ENCODE measurements at places on chromosomes 11 and 22. TPM values are rescaled to one million over a fixed set of nuclear protein-coding genes. Genes with fewer than 3 reads are reported as not detected.
A peak's percentile ranks its signal among the peaks of the same experiment; 100 is the strongest.

DNA sequence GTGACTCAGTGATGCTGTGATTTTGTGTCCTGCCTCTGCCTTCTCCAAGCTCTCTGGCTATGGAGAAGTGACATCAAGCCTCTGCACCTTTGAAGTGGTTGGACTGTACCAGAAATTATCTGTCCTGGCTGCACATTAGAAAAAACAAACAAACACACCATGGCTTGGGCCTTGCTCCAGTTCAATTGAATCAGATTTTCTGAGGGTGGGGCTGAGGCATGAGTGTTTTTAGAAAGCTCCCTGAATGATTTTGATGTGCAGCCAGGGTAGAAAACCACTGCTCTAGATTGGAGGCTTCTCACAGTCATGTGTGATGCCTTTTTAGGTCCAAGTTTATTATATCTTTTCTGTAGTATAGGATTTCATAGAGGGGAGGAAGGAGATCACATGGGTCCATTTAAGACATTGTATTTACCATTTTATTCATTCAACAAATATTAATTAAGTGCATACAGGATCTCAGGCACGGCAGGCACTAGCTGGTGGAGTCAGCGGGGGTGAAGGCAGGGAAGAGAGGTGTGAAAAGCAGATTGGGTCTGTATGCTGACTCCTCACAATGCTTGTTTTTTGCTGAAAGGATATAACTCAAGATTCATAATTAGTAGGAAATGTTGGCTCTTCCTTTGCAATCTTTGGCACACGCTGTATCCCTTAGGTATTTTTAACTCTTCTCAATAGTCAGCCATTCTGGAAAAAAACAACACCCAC lies 7.1 kb upstream of the VSTM5 start:
- H3K27me3 ChIP-seq: no peaks in the 10 kb centered on the region
- DNase-seq: no peak
- H3K27ac ChIP-seq: no peak overlapping the region
- H3K36me3 ChIP-seq: no peaks in the 10 kb centered on the region
- H3K4me3 ChIP-seq: no peak overlapping the region
- H3K4me1 ChIP-seq: no peaks in the 10 kb centered on the region

GRCh38 chr22:22834204-22834603 lies 53.4 kb upstream of the IGLL5 start:
- H3K27ac ChIP-seq: no peak overlapping the region
- H3K4me1 ChIP-seq: no peaks in the 10 kb centered on the region
- no peaks in the 10 kb centered on the region for H3K36me3 ChIP-seq
- DNase-seq: no peak
- H3K27me3 ChIP-seq: no peaks in the 10 kb centered on the region
- H3K4me3 ChIP-seq: no peak overlapping the region

DNA sequence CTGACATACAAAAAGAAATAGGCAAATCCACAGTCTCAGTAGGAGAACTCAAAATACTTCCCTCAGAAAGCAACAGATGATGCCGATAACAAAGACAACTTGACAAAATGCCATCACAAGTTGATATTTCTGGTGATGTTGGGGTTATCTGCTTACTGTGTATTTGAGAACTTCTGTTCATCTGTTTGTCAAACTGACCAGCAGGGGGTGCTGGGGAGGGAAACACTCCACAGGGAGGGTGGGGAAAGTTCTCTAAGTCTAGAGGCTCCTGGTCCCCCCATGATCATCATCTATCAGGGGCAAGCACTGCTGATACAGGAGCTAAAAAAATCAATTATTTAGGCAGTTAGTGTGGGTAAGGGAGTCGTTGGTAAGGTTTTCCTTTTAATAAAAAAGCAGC lies 19.2 kb downstream of the GLYATL1 start:
- no peaks in the 10 kb centered on the region for H3K36me3 ChIP-seq
- H3K27me3 ChIP-seq: no peaks in the 10 kb centered on the region
- peak; percentile 2 for DNase-seq
- H3K4me3 ChIP-seq: no peak overlapping the region

DNA sequence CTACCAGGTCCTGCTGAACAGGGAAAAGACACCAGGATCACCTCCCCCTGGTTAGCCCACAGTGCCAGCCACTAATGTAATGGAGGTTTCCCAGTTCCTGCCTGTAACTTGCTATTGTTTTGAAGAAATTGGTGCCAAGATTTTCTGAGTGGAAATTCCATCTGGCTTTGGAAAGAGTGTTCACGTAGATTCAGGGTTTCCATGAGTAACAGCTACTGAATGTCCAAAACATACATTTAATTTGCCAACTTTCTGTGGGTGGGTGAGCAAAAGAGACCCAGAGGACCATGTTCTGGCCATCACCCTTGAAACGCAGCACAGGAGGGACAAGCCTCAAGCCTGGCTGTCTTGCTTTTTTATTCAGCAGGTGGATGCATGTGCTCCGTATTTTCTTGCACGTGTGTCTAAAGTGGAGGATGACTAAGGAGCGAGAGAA lies 8.8 kb upstream of the DKK3 start:
- no peaks in the 10 kb centered on the region for H3K4me1 ChIP-seq
- H3K27me3 ChIP-seq: no peaks in the 10 kb centered on the region
- H3K4me3 ChIP-seq: no peak overlapping the region
- DNase-seq: no peak
- H3K27ac ChIP-seq: no peak overlapping the region
- H3K36me3 ChIP-seq: no peaks in the 10 kb centered on the region

- H3K4me3 ChIP-seq: no peak overlapping the region
- H3K27me3 ChIP-seq: no peaks in the 10 kb centered on the region
- no peaks in the 10 kb centered on the region for H3K36me3 ChIP-seq
Observed at GRCh38 chr11:81892770-81893635, 840.7 kb downstream of the FAM181B start.

- no peaks in the 10 kb centered on the region for H3K4me1 ChIP-seq
- H3K36me3 ChIP-seq: no peaks in the 10 kb centered on the region
- H3K4me3 ChIP-seq: no peak overlapping the region
- no peak overlapping the region for H3K27ac ChIP-seq
Observed at GRCh38 chr11:75302371-75302770, 49.1 kb downstream of the ARRB1 start.

GRCh38 chr11:64519541-64519940 lies 71.5 kb upstream of the SLC22A12 start:
- no peak overlapping the region for H3K27ac ChIP-seq
- no peaks in the 10 kb centered on the region for H3K36me3 ChIP-seq
- no peaks in the 10 kb centered on the region for H3K4me1 ChIP-seq
- no peaks in the 10 kb centered on the region for H3K27me3 ChIP-seq

IFITM10 gene
- total RNA-seq: not detected

ACER3 gene
- total RNA-seq: 13.9 TPM

LRRC74B gene
- not detected for total RNA-seq

SPTBN2 gene
- total RNA-seq: 0.98 TPM
